Mesenchymal stem cell (in vitro differentiated cells and primary cell): ENCODE measurements at places on chromosomes 7 and 10.

DNA sequence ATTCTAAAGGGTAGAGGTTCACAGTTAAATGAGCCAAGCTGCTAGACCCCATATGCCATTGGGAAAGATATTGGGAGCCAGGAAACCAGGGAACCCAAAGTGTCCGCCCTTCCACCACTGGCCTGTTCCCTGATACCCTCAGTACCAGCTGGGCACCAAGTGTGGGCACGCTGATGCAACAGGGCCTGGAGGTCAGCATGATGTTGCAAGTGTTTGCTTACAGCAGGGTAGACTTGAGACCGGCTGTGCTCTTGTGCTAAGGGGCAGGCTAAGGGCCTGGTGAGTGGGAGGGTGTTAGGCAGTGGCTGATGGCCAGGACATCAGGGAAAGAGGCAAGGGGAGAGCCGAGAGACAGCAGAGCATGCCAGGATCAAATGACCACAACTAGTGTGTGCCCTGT, 21.0 kb upstream of the MYL7 start:
- DNase-seq = no peak

GRCh38 chr10:5840314-5841307, 27.4 kb upstream of the GDI2 start:
- DNase-seq = peak; percentile 26

- no peak for DNase-seq
These were observed 8.3 kb downstream of the TMEM273 start for GRCh38 chr10:49179699-49180443.

DNA sequence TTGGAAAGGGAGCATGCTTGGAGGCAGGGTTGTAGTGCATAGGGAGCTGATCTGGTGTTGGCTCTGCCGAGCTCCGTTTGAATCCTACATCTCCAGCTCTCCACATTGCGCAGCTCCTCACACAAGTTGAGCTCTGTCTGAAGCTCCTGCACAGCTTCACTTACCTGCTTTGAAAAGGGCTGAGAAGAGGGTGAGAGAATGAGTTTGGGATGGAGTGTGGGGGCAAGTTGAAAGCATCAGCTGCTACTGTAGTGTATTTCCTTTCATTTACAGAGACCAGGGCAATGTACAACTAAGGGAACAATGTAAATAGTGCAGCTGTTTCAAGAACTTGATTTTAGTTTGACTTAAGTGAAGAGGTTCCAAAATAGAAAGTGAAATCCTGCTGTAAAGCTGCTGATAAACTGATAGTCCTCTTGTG, 88.5 kb downstream of the VTI1A start:
- peak; percentile 18 for DNase-seq
